ENCODE measurements at places on chromosomes 16 and 17. TPM values are rescaled to one million over a fixed set of nuclear protein-coding genes. Genes with fewer than 3 reads are reported as not detected.
A peak's percentile ranks its signal among the peaks of the same experiment; 100 is the strongest.

The HIC1 gene
- total RNA-seq: 9.6 TPM

The NPTX1 gene
- total RNA-seq: 0.20 TPM

The ZNF205 gene
- 10.8 TPM for total RNA-seq

The KRTAP17-1 gene
- total RNA-seq: not detected

GRCh38 chr16:89563639-89564392, 3.3 kb downstream of the RPL13 start:
- H3K4me3 ChIP-seq: no peak overlapping the region
- peak; percentile 49 for DNase-seq
- H3K36me3 ChIP-seq: peaks cover 37% of the 10 kb centered on the region

- no peak overlapping the region for H3K4me3 ChIP-seq
- peaks cover 15% of the 10 kb centered on the region for H3K4me1 ChIP-seq
- no peak for DNase-seq
- no peaks in the 10 kb centered on the region for H3K27me3 ChIP-seq
Observed at GRCh38 chr16:10964891-10965326, 20.5 kb downstream of the CLEC16A start.

DNA sequence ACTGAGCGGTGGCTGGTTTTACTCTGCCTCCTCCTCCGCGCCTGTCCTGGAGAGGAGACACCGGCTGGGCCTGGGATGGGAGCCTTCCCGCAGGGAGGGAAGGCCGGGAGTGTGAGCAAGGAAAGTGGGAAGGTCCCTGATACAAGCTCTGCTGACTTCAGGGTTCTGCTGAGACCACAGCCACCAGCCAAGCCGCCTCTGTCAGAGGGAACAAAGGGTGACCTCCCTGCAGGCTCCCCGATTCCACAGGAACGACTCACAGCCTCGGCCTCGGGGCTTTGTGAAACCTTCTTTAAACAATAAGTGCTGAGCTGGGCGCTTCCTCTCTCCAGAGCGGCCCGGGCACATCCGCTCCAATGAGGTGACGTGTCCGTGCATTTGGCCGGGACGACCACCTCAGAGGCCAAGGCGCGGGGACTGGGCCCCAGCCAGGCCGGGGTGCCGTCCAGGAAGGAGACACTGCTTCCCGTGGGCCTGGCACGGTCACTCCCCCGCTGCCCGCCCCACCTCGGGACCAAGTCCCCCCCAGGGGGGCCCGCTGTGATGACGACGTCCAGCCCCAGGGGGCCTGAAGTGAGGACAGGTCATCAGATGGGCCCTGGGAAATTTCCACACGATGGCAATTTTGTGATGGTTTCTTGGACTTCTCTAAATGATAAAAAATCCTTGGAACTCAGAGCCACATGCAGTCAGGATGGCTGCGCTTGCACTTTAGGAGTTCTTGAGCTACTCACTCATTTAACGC, 11.8 kb upstream of the CIBAR2 start:
- H3K36me3 ChIP-seq: no peaks in the 10 kb centered on the region
- no peak overlapping the region for H3K4me3 ChIP-seq
- H3K27ac ChIP-seq: peak overlapping the region; percentile 91
- H3K4me1 ChIP-seq: peaks cover 41% of the 10 kb centered on the region

GRCh38 chr16:49439050-49439449, 65.4 kb downstream of the C16orf78 start:
- H3K27me3 ChIP-seq: no peaks in the 10 kb centered on the region
- DNase-seq: no peak
- H3K4me3 ChIP-seq: no peak overlapping the region
- no peak overlapping the region for H3K27ac ChIP-seq
- no peaks in the 10 kb centered on the region for H3K36me3 ChIP-seq

- H3K4me3 ChIP-seq: no peak overlapping the region
- H3K4me1 ChIP-seq: peaks cover 74% of the 10 kb centered on the region
- H3K27ac ChIP-seq: peak overlapping the region; percentile 99
- peak; percentile 54 for DNase-seq
Observed at GRCh38 chr17:81401723-81402529, 6.7 kb downstream of the BAHCC1 start.

- no peaks in the 10 kb centered on the region for H3K4me1 ChIP-seq
- no peak for DNase-seq
- no peak overlapping the region for H3K4me3 ChIP-seq
Observed at GRCh38 chr16:1109648-1110047, 13.6 kb upstream of the C1QTNF8 start.

- DNase-seq: no peak
- H3K27me3 ChIP-seq: no peaks in the 10 kb centered on the region
- no peak overlapping the region for H3K4me3 ChIP-seq
- no peak overlapping the region for H3K27ac ChIP-seq
- no peaks in the 10 kb centered on the region for H3K4me1 ChIP-seq
Observed at GRCh38 chr17:59456428-59456827, 109.0 kb upstream of the DHX40 start.

- no peak overlapping the region for H3K27ac ChIP-seq
- H3K4me3 ChIP-seq: no peak overlapping the region
- H3K36me3 ChIP-seq: no peaks in the 10 kb centered on the region
- H3K27me3 ChIP-seq: no peaks in the 10 kb centered on the region
Observed at GRCh38 chr16:9055661-9056060, 35.8 kb upstream of the HAPSTR1 start.

GRCh38 chr17:63514477-63514876, 8.7 kb upstream of the KCNH6 start:
- DNase-seq: no peak
- no peaks in the 10 kb centered on the region for H3K36me3 ChIP-seq
- H3K27ac ChIP-seq: no peak overlapping the region
- no peaks in the 10 kb centered on the region for H3K4me1 ChIP-seq
- H3K27me3 ChIP-seq: no peaks in the 10 kb centered on the region

DNA sequence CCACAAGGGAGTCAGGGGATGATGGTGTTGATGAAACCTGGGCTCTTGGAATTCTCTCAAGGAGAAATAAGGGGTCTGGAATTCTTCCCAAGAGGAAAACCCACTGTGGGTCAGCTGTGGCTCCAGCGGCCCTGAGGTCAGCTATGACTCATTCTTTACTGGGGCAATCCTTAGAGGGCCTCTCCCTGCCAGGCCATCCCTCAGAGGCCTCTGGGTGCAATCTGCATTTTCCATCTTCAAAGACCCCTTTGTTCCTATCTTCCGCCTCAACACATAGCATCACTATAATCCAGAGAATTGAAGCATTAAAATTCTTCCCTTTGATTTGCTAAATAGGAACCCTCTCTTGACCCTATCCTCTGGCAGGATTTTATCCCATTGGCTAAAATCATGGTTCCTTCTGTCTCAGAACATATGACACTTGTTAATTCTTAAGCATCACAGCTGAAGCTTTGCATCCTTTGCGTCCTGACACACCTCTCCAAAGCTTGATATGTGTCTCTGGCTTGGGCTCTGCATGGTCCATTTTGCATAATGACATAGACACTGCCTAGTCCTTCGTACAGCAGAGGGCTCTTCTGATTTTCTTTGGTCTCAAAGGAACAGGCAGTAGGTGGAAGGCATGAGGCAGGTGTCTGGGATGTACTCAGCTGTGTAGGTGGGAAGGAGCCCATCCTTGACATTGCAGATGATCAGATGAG, 4.4 kb upstream of the KRT37 start:
- DNase-seq: no peak
- no peak overlapping the region for H3K27ac ChIP-seq
- no peaks in the 10 kb centered on the region for H3K4me1 ChIP-seq
